ENCODE measurements at places on chromosomes 2 and 18. TPM values are rescaled to one million over a fixed set of nuclear protein-coding genes. Genes with fewer than 3 reads are reported as not detected.

Gene TTN
- 7.5 TPM for total RNA-seq

Gene CROCC2
- total RNA-seq: not detected

Gene LRRC30
- not detected for total RNA-seq

Gene PFN4
- total RNA-seq: 1.4 TPM

Gene LOXHD1
- total RNA-seq: not detected

Gene UGT1A8
- not detected for total RNA-seq

Gene CRACDL
- 0.72 TPM for total RNA-seq

Gene EDAR
- not detected for total RNA-seq

Gene SLC4A5
- total RNA-seq: 4.4 TPM

Gene CFLAR
- 99.5 TPM for total RNA-seq

Gene ZAP70
- total RNA-seq: 2.9 TPM

Gene QPCT
- 0.15 TPM for total RNA-seq

Gene INO80B
- total RNA-seq: 26.7 TPM

Gene HOXD13
- total RNA-seq: not detected

Gene ANKRD30B
- not detected for total RNA-seq

Gene ARMC9
- total RNA-seq: 10.9 TPM

Gene TMEM18
- total RNA-seq: 23.7 TPM

Gene FRZB
- total RNA-seq: not detected

Gene LIPT1
- 7.2 TPM for total RNA-seq

Gene FAM237A
- not detected for total RNA-seq

Gene RIT2
- not detected for total RNA-seq

Gene ADCYAP1
- not detected for total RNA-seq

Gene SIGLEC15
- 0.21 TPM for total RNA-seq

Gene DNAJC5G
- not detected for total RNA-seq

Gene KCNG2
- not detected for total RNA-seq

Gene POTEC
- total RNA-seq: not detected

Measured in GM12878 (cell line).